ENCODE measurements at places on chromosomes 11 and 22.
A peak's percentile ranks its signal among the peaks of the same experiment; 100 is the strongest.

DNA sequence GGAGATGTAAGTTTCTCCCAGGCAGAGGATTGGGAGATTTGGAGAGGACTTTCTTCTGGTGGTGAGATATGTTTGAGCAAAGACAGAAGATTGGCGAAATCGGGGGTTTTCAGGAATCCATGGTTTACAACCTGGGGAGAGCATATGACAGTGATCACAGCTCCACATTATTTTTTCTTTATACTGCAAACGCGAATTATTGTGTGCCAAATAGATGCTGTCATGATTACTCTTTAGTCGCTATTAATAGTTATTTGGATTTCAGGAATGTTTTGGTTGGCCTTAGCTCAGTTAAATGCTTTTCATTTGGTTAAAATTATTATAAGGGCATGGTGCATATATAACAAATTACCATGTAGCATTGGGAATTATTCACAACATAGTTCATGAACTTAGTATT lies 15.2 kb downstream of the ATXN10 start:
- no peak for DNase-seq

DNA sequence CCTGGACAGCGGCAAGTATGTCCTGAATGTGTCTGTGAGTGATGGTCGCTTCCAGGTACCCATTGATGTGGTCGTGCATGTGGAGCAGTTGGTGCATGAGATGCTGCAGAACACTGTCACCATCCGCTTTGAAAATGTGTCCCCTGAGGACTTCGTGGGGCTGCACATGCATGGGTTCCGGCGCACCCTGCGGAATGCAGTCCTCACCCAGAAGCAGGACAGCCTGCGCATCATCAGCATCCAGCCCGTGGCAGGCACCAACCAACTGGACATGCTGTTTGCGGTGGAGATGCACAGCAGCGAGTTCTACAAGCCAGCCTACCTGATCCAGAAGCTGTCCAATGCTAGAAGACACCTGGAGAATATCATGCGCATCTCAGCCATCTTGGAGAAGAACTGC lies 125.3 kb upstream of the MTNR1B start:
- DNase-seq = no peak

- DNase-seq = no peak
Measured at GRCh38 chr11:79465160-79465559, 24.3 kb upstream of the TENM4 start.

DNA sequence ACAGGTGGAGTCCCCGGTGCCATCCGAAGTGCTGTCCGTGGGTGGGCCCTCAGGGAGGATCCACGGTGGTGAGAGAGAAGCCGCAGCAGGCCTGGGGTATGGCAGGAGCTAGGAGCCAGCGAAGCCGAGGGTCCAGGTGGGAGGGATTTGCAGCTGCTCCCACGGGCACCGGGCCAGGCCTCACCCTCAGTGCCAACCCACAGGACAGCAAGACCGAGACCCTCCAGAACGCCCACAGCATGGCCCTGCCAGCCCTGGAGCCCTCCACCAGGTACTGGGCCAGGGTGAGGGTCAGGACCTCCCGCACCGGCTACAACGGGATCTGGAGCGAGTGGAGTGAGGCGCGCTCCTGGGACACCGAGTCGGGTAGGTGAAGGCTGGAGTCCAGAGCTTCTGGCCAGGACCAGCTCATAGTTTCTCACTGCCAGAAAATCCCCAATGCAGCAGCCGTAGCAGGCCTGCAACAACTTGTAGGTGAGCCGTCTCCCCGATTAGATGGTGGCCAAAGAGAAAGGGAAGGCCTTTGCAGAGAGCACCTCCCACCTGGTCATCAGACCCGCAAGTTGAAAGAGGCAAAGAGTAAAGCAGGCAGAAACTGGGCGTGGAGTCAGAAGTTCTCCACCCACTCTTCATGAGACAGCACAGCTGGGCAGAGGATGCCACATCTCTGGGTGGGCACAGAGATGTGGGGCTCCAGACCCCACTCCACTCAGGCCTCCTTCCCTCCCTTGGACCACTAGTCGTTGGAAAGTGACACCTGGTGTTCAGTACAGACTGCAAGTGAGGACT lies 20.4 kb downstream of the CSF2RB start:
- DNase-seq = no peak

DNA sequence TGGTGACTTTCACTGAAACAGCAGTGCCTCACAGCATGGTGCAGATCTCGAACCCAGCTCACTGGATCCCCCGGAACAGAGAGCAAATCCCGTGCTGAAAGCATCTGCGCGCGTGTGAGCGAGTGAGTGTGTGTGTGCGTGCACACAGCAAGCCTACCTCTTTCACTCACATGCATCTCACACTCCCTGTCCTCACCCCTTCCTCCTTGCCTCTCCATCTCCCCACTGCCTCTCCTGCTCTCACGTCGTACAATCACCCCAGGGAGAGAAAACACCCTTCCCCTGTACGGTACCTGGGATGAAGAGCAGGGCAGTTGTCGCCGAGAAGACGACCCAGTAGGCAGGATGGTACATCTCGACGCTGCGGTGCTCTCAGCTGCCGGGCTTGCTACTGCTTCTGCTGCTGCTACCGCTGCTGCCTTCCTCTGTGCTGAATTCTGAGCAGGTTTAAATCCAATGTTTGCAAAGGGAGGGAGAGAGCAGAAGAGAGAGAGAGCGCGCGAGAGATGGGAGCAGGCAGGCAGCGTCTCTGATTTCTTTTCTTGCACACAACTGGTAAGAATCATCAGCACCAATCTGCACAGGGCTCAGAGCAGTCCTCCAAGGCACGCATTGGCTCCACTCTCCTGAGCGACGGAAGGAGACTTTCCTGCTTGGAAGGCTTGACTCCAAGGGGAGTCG lies at the start of gene OPCML:
TSS of gene OPCML (minus strand) at position 531 of the 681 bp plus-strand sequence.
- DNase-seq = no peak

- no peak for DNase-seq
Measured at GRCh38 chr22:40451210-40451609, 80.8 kb downstream of the SGSM3 start.

DNA sequence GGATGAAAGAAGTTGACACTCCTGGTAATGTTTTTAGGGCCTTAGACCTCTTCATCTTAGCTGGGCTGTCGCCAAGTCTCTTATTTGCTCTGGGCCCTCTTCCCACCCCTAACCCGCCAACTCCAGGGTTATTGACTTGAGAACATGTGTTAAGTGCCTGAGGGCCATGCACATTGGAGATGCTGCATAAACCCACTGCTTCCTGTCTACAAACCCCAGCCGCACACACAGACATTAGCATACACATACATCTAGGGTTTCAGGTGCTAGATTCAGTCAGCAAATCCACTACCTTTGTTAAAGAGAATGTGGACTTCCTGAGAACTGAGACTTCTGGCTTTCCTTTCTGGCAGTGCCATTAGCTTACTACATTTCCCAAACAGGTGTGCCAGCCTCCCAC lies 817 bp downstream of the PANX3 start:
- peak; percentile 40 for DNase-seq

DNA sequence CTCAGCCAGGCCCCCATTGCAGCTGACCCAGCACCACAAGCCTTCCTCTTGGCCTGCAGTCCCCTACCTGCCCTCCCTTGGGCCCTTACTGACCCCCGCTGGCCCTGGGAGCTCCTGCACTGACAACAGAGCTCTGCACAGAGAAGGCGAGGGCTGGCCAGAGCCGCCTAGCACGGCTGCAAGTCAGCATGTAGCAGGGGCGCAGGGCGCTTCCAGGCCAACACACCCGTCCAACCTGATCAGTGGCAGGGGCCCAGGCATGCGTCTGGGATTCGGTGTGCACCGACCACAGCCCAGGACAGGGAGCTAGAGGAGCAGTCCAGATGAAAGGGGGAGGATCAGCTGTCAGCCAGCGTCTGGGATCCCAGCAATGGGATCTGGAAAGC lies 7.6 kb downstream of the WNT7B start:
- no peak for DNase-seq

GRCh38 chr11:120302001-120302805 lies 22.9 kb upstream of the TLCD5 start:
- DNase-seq = peak; percentile 83

- no peak for DNase-seq
Measured at GRCh38 chr11:82787981-82788380, 54.3 kb upstream of the FAM181B start.

- no peak for DNase-seq
Measured at GRCh38 chr11:129943036-129943435, 47.7 kb upstream of the NFRKB start.

- peak; percentile 76 for DNase-seq
Measured at GRCh38 chr11:11215944-11216343, 137.1 kb downstream of the CSNK2A3 start.

DNA sequence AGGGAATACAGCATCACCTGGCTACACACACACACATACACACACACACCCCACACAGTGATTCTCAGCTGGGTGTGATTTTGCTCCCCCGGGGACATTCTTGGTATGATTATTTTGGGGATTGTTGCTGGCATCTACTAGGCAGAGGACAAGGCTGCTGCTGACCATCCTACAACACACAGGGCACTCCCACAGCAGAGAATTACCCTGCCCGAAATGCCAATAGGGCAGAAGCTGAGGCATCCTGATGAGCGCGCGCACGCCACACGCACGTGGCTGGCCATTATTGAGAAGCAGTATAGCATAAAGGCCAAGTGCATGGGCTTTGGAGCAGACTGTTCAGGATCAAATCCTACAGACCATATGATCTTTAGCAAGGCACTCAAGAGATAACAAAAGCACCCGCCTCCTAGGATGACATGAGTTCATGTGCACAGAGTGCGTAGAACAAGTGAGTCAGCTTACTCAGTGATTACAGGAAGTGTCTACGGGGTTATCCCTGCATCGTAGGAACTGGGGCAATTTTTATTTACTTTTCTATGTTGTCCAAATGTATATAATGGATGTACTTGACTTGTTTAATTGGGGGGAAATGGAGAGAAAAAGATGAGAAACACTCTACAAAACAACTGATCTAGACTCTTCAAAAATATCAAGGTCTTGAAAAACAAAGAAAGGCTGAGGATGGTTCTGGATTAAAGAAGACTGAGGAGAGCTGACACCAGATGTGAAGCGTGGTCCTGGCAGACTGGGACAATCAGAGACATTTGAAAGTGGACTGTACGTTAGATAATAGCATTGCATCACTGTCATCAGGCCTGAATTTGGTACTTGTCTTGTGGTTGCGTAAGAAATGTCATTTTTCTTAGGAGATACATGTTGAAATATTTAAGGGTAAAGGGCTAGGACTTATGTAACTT lies 7.2 kb upstream of the EHD1 start:
- DNase-seq = no peak

DNA sequence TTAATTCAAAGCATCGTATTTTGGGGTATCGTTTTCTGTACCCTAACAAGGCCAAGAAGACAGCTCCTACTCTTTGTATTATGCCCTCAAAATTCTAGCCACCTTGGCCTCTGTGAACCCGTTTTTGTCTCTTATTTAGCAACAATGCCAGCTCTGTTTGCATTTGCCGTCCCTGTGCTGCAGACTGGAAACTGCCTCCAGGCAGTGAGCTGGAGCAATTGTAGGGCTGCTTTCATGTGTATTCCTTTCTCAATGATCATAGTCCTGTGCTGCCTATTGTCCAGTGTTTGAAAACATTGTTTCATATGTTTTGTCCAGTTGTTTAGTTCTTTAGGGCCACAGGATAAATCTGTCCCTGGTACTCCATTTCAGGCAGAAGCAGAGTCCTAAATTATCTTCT lies 19.9 kb upstream of the BACE1-AS start:
- DNase-seq = no peak

DNA sequence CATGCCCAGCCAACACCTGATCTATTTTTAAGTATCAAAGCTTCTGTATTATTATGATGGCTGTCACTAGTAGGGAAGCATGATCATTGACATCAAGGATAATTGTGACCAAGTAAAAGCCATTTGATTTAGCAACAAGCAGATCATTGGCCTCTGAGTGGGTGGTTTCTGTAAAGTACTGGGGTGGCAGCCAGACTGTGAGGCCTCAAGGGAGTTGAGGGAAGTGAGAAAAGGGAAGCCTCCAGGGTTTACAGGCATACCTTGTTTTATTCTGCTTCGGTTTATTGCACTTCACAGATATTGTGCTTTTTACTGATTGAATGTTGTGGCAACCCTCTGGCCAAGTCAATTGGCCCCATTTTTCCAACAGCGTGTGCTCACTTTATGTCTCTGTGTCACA lies 60.1 kb downstream of the PRR5L start:
- DNase-seq = no peak

GRCh38 chr11:121106812-121107211 lies 5.8 kb downstream of the TECTA start:
- DNase-seq = no peak

DNA sequence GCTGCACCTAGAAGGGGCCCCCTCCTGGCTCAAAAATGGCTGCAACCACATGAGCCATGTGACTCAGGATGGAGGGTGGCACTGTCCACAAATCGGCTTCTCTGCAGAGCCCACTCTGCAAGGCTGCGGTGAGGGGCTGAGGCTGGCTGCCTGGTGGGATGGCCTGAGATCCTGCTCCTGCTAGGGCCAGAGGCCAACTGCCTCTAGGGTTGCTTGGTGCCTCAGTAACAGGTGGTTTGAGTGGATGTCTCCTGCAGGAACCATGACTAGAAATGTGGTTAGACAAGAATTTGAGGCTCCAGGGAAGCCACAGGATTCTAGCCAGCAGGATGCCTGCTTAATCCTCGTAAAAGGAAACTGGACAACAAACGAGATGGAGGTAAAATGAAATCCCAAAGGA lies 17.1 kb downstream of the PATZ1 start:
- DNase-seq = no peak

DNA sequence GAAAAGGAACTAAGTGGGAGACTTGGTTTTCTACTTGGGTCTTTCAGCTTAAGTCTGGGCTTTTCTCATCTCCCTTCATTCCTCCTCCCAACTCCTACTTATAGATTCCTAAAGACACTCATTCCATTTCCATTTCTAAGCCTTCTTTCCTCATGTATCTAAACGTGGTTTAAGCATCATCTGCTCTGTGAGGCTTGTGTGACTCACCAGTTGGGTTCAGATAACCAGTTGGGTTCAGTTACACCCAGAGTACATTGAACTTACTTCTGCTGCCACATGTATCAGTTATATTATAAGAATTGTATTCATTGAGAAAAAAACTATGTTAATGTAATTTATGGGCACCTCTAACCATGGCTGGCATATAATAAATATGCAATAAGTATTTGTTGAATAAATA lies 831.2 kb upstream of the CCDC90B start:
- DNase-seq = no peak

- DNase-seq = no peak
Measured at GRCh38 chr11:35141571-35141971, 2.6 kb downstream of the CD44 start.

All from DMS79 treated with DMSO at 0.1 percent for 48 hours (cell line).